ENCODE measurements at places on chromosomes 5 and 9. TPM values are rescaled to one million over a fixed set of nuclear protein-coding genes. Genes with fewer than 3 reads are reported as not detected.

- DNase-seq = peak; percentile 42
Observed at GRCh38 chr5:172952034-172952511, 7.2 kb upstream of the RPL26L1 start.

- DNase-seq = no peak
Observed at GRCh38 chr5:19388391-19388790, 599.6 kb downstream of the CDH18 start.

The CCNO gene
- total RNA-seq = 0.32 TPM

- no peak for DNase-seq
Observed at GRCh38 chr5:112579599-112580170, 158.0 kb upstream of the APC start.

The HTR1A gene
- not detected for total RNA-seq

The KCNT1 gene
- total RNA-seq = not detected

GRCh38 chr5:159100025-159100781 is 487 bp upstream of the EBF1 start:
- DNase-seq = peak; percentile 94

GRCh38 chr5:140611020-140611521 is 21.9 kb downstream of the CD14 start:
- DNase-seq = no peak

- DNase-seq = peak; percentile 86
Observed at GRCh38 chr9:133950629-133951111, 41.5 kb downstream of the VAV2 start.

The MCIDAS gene
- total RNA-seq = not detected

DNA sequence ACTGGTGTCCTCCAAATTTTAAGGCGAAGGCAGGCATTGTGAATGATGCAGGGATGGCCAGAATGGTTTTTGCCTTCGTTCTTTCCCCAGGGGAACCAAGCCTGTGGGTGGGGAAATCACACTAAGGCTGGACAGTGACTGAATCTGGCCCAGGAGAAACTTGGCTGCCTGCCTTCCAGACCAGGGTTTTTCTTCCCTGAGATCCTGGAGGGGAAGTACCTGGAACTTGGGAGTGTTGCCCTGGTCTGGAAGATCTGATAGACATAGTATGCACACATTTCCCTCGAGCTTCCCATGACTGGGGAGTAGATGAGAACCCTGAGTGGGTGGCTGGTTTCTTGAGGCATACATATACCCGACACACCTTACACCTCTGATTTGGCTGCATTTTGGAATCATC is 664 bp upstream of the IL11RA start:
- peak; percentile 51 for DNase-seq

The FGFR4 gene
- total RNA-seq = 0.64 TPM

DNA sequence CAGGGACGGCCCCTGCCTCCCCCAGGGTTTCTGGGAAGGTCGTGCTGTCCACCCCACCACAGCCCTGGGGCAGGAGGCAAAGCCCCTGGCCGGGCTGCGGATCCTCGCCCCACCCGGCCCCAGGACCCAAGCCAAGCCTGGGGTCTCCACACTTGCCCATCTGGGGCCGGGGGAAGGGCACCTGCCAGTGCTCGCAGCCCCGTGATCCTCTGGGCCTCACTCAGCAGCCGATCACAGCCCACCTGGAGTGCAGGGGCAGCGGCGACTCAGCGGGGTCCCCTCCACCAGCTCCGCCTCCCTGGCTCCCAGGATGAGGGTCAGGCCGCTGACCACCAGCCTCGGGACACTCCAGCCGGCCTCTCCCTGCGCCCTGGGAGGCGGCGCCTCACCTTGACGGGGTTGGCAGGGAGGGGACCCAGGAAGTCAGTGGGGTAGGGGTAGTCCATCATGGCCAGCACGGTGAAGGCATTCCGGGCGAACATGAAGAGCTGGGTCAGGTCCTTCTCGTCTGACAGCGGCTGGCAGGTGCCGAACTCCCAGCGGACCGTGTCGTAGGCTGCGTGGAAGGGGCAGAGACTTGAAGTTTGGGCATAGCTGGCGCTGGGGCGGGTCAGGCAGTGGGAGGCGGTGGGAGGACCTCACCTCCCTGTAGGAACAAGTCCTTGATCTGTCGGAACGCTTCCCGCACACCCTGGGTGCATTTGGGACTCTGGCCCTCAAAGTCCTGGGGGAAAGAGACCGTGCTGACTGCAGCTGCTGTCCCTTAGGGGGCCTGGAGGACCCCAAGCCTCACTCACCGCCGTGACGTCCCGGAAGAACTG is 1.8 kb downstream of the DPP7 start:
- DNase-seq = no peak

The SLC6A7 gene
- under 0.01 TPM for total RNA-seq

DNA sequence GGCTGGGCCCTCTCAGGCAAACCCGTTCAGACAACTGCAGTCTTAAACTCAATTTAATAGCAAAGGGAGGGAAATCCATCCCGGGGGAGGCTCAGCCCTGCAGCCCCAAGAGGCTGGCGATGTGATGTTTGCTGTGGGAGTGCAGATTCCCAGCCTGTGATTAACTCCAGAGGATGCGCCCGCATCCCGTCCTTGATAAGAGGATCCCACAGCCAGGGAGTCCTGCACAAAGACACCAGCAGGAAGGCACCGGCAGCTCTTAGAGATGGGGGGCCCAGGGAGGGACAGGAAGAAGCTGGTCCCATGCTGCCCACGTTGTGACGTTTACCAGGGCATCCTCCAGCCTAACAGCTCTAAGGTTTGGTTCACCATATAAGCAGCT is 64.7 kb downstream of the MRPL36 start:
- DNase-seq = no peak

The ETF1 gene
- 160 TPM for total RNA-seq

- no peak for DNase-seq
Observed at GRCh38 chr5:167336161-167336560, 955.3 kb upstream of the WWC1 start.
